Heart left ventricle (tissue), 16 donors: ENCODE measurements at places on chromosomes 1 and 21. TPM values are rescaled to one million over a fixed set of nuclear protein-coding genes. Genes with fewer than 3 reads are reported as not detected.

The CD1B gene
- not detected for polyA plus RNA-seq

The VASH2 gene
- polyA plus RNA-seq, result 0.51 TPM

The ELOA gene
- 30.0 TPM for polyA plus RNA-seq

The SPRR1A gene
- not detected for polyA plus RNA-seq

The HES3 gene
- polyA plus RNA-seq, result not detected

The KCNJ15 gene
- polyA plus RNA-seq, result 0.15 TPM

The SPRR2F gene
- not detected for polyA plus RNA-seq

The FAM177B gene
- polyA plus RNA-seq, result not detected

The MAP3K7CL gene
- 2.7 TPM for polyA plus RNA-seq

The ACTL8 gene
- not detected for polyA plus RNA-seq

The LCK gene
- polyA plus RNA-seq, result 0.40 TPM

The CYP4A11 gene
- 0.06 TPM for polyA plus RNA-seq

The SLC9C2 gene
- not detected for polyA plus RNA-seq

The FAM167B gene
- 14.1 TPM for polyA plus RNA-seq

The MYOG gene
- polyA plus RNA-seq, result not detected

The CCDC181 gene
- 0.42 TPM for polyA plus RNA-seq

The HCN3 gene
- polyA plus RNA-seq, result 1.4 TPM

The PTPRF gene
- 4.0 TPM for polyA plus RNA-seq

The PIK3C2B gene
- 11.9 TPM for polyA plus RNA-seq

The SPRR2B gene
- not detected for polyA plus RNA-seq

The PAQR6 gene
- polyA plus RNA-seq, result 0.26 TPM

The UBQLN4 gene
- 37.3 TPM for polyA plus RNA-seq

The HIVEP3 gene
- 4.1 TPM for polyA plus RNA-seq

The LCE4A gene
- polyA plus RNA-seq, result not detected

The SLAMF7 gene
- 0.21 TPM for polyA plus RNA-seq

The C1orf87 gene
- polyA plus RNA-seq, result not detected

The CHODL gene
- polyA plus RNA-seq, result 0.22 TPM
